NCI-H774 (cell line): ENCODE measurements at places on chromosomes 5 and 9.

DNA sequence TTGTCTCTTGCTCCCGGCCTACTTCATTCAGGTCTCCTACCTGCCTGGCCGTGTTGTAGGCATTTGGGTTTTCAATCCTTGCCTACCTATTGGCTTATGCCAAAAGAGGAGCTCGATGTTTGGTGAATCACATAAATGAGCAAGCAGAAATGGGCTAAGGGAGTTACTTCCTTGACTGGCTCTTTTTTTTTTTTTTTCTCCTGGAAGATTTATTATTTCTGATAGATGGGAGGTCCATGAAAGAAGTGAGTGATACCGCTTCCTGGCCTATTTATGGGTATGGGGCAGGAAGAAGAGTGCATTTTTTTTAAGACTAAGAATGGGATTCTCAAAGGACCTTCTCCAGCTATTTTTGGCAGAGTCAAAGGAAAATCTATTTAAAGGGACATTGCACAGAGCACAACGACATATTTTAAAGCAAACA lies 294.1 kb downstream of the ARHGAP26 start:
- no peak for DNase-seq

DNA sequence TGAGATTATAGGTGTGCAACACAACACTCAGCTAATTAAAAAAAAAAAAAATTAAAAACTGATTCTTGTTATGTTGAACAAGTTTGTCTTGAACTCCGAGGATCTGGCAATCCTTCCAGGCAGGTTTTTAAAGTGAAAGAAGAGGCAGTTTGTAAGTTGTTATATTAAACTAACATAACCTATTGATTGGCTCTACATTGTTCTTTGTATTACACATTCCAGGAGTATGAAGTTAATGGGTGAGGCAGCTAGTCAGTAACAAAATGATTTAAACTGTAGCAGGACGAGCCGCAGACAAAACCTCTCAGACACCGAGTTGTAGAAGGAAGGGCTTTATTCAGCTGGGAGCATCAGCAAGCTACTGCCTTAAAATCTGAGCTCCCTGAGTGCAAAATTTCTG lies 1953.9 kb upstream of the CDH6 start:
- no peak for DNase-seq

DNA sequence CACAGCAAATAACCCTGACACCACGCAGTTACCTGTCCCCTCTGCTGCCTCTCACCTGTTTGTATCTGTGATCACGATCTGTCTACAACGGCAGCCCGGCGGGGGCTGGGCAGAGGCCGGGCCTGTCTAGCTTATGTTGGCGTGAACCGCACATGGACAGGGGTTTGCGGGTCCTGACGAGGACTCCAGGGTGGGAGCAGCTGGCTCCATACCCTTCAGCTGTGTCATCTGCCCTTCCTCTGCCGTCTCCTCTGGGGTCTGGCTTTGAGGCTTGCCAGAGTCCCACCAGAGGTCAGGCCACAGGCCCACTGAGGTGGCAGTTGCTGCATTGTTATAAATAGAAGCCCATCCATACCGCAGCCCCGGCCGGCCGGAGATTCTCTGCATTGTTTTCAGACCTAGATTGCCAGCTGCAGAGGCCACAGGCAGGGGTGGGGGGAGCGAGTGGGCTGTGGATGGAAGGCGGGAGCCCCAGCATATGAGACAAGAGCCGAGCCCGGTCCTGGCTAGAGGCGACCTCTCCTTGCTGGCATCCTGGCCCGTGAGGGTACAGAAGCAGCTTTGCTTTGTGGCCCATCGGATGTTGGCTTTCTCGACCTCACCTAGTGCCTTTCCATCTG lies 37.8 kb downstream of the FAM78A start:
- peak; percentile 32 for DNase-seq

DNA sequence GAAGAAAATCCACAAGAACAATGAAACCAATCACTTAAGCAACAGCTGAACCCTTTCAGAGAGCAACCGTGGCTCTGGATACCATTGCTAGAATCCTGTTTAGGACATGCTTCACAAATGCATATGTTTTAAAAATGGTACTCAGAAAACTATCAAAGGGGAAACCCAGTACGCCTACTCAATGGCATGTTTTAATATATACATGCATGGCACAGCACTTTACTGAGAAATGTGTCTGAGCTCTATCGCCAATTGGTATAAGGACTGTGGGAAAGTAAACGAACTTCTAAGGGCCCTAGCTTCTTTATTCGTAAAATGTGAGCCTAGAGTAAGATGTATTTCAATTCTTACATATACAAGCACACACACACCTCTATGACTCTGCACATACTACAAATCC lies 72.3 kb downstream of the PTBP3 start:
- DNase-seq: no peak

- DNase-seq: no peak
These were observed 2.5 kb upstream of the PLAC8L1 start for GRCh38 chr5:146107901-146108300.

- DNase-seq: no peak
These were observed 1.3 kb downstream of the GPSM1 start for GRCh38 chr9:136328622-136329041.

GRCh38 chr9:126114409-126114760 lies 212.2 kb upstream of the MVB12B start:
- DNase-seq: no peak

GRCh38 chr9:89419978-89420394 lies 77.9 kb downstream of the SEMA4D start:
- no peak for DNase-seq

GRCh38 chr5:130126746-130127145 lies 222.5 kb downstream of the CHSY3 start:
- no peak for DNase-seq

DNA sequence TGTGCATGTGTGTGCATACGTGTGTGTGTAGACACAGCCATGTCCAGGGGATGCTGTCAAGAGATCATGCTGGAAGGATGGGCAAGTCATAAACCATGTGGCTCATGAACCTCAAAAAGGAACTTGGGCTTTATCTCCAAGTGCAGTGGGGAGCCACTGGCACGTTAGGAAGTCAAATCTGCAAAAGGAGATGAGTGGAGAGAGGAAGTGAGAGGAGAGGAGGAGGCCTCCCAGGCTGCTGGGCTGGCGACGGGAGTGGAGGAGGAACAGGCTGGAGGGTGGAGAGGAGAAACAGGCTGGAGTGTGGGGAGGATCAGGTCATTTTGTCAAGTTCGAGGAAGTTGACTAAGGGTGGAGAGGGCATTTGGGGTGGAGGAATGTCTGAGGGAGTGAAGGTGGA lies 29.2 kb upstream of the TIFAB start:
- DNase-seq: no peak
